ENCODE measurements at places on chromosomes 5 and 9.

GRCh38 chr5:58235299-58235698 is 224.6 kb downstream of the PLK2 start:
- DNase-seq = no peak

- no peak for DNase-seq
Observed at GRCh38 chr9:9362332-9362731, 1250.5 kb downstream of the PTPRD start.

- DNase-seq = no peak
Observed at GRCh38 chr5:142959683-142960657, 189.8 kb downstream of the ARHGAP26 start.

GRCh38 chr5:141560725-141561483 is 57.9 kb downstream of the DIAPH1 start:
- DNase-seq = peak; percentile 95

DNA sequence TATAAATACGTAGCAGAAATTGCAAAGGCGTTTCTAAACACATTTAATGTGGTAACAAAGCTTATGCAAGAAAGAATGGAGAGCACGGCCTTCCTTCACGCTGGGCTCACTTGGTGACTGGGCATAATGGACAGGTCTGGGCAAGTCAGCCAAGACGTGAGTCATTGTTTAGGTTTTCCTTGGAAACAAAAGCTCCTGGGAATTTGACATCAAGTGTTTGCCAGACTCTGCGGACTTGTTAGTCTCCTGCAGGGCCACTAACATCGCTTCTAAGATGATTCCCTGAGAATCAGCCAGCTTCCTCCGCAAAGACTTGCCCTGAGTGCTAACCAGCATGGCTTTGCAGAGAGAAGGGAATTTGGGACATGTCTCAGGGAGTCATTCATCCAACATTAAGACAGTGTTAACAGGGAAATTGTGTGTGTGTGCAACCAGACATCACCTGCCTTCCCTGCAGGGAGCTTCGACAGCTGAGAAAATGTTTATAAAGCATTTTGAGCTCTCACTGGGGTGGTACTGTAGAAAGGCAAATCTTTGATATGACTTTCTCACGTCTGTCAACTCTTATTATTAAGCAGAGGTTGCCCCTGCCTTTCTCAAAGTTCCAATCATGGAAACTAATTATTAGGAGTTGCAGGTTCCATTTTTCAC is 182.5 kb downstream of the NTRK2 start:
- DNase-seq = peak; percentile 90

DNA sequence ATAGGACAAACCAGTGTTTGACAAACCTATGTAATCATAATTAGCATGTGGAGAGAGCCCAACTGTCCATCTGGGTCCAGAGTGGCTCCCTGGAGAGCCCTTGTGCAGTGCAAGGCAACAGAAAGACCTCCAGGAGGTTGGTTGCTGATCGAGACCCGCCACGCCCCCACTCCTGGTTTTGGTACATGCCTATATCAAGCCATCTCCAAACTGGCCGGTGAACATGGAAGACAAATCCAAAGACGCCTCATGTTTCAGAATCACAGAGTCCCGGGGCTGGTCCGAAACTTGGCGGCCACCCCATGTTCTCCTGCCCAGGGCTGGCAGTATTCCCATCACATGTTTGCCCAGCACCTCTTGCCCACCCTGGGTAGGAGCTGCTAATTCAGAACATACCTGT is 140.2 kb downstream of the PAX5 start:
- DNase-seq = no peak

DNA sequence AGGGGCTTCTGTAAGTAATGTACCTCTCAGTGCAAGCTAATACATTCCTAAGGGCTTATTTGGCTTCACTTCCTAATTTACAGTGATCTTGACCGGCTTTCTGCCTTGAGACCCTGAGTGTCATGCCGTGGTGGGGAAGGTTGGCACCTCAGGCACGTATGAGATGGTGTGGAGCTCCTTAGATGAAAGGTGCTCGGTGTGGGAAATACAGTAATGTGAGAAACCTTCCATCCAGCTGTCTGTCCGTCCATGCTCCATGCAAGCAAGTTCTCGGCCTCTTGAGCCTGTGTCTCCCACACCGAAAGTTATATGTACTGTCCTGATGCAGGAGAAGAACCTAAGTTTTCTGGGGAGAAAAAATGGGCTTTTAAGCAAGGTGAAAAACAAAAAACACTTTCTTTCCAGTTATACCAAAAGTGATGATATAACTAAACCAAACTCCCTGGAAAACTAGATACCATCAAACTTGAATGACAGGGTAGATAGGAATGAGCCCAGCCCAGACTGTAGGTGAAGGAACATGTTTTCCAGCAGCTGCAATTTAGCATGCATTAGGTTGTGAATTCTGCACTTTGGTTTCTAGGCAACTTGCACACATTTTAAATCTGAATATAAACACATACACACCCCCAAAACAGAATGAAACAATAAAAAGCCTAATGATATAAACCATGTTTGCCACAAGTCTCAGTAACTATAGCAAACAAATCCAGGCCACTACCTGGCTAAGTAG is 279.6 kb downstream of the FANCC start:
- DNase-seq = no peak

- DNase-seq = no peak
Observed at GRCh38 chr5:35354751-35355150, 124.5 kb upstream of the PRLR start.

DNA sequence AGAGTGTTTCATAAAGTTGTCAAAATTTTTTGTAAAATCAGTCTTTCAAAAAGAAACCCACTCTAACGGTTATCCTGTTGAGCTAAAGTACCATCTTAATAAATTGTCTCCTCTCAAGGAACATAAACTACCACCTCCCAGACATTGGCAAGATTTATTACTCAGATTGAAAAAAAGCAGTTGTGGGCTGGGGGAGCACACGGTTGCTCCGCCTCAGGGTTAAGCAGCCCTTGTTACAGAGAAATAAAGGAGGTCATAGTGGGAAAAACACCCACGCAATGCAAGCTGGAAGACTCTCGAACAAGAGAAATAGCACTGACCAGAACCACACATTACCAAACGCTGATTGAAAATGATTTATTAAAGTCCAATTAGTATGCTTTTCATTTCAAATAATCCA is 165.3 kb downstream of the LPAR1 start:
- DNase-seq = no peak

All from NCI-H2081 (cell line).